ENCODE measurements at places on chromosomes 6 and 20.

DNA sequence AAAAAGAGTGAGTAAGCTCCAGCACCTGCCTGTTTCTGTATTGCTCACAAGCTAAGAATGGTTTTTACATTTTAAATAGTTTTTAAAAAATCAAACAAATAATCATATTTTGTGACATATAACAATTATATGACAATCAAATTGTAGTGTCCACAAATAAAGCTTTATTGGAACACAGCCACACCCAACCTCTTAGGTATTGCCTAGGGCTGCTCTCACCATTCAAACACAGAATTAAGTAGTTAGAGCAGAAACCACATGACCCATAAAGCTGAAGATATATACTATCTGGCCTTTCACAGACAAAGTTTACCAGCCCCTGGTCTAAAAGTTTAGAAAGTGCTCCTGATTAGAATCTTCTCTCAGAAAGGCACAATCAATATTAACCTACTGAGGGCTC lies 11.2 kb downstream of the TNFRSF21 start:
- DNase-seq = no peak

DNA sequence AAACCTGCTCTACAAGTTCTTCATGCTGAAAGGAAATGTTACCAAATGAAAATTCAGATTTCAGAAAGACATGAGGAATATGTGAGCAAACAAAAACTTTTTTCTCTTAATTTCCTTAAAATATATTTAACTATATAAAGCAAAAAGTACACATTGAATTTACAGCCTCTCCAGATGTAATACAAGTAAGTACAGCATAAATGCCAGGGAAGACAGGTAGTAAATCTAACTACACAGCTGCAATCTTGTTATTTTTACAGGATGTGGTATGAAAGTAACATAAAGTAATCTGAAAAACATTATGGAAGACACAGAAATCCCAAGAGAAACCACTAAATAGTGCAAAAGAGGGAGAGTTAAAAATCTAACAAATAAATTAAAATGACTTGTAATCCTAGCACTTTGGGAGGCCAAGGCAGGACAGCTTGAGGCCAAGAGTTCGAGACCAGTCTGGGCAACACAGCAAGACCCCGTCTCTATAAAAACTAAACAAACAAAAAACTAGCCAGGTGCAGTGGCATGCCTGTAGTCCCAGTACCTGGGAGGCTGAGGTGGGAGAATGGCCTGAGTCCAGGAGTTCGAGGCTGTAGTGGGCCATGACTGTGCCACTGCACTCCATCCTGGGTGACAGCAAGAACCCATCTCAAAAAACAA lies 50.7 kb downstream of the FAM8A1 start:
- DNase-seq = no peak

DNA sequence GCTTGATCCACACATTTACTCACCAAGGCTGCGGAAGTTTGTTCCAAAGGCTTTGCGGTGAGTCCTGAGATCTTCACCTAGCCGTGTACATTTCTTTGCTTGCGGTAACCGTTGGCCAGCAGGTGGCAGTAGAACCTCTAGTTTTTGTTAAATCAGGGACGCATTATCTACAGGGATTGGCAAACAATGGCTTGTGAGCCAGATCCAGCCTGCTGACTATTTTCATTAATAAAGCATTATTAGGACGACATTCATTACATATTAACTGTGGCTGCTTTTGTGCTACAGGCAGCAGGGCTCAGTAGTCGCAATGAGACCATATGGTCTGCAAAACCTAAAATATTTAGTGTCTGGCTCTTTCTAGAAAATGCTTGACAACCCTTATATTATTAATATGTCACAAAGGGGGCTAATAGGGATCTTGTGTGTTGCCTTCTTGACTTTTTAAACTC lies 174.1 kb downstream of the DOK5 start:
- peak; percentile 54 for DNase-seq

GRCh38 chr6:91268941-91269340 lies 682.1 kb upstream of the MAP3K7 start:
- DNase-seq = no peak

DNA sequence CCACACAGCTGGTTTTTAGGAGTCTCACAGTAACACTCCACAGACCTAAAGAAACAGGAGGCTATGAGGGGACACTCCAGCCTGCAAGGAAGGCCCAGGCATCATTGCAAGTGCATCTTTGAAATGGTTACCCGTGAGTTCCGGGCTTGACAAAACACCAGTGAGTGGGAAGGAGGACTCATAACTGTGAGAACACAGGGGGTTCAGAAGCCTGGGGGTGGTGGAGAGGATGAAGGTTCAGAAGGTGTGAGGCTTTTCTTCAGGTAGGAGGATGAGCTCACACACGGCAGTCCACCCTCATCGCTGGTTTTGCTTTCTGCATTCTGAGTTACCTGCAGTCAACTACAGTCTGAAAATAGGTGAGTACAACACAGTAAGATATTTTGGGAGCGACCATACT lies 39.9 kb downstream of the MAP7 start:
- DNase-seq = no peak

- no peak for DNase-seq
Observed at GRCh38 chr6:167095888-167096287, 27.0 kb upstream of the CCR6 start.

DNA sequence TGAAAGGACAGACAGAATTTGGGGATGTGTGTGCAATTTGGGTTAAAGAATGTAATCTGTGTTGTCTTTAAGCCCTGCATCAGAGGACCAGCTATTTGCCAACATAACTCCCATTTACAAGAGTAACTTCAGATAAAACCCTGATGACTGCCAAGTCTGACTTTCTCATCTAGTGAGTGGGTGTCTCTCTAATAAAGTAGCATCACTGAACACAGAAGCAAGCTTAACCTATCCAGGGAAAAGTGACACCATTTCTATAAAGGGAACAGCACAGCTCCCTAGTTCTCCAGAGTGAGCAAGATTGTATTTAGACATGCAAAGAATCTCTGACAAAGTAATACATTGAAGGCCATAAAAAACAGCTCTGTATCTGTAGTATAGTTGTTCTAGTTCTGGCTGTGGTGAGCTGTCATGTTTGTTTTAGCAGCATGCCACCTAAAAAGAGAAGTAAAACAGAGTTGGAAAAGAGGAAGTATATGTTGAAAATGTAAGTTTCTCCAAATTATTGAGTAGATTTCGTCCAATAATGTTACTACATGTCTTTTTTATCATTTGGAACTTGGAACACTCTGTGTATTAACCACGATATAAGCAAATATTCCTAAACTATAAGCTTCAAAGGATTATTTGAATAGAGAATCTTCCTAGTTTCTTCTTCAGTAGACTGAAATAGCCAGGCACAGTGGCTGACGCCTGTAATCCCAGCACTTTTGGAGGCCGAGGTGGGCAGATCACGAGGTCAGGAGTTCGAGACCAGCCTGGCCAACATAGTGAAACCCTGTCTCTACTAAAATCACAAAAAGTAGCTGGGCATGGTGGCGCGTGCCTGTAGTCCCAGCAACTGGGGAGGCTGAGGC lies 8.8 kb upstream of the PIM1 start:
- no peak for DNase-seq

DNA sequence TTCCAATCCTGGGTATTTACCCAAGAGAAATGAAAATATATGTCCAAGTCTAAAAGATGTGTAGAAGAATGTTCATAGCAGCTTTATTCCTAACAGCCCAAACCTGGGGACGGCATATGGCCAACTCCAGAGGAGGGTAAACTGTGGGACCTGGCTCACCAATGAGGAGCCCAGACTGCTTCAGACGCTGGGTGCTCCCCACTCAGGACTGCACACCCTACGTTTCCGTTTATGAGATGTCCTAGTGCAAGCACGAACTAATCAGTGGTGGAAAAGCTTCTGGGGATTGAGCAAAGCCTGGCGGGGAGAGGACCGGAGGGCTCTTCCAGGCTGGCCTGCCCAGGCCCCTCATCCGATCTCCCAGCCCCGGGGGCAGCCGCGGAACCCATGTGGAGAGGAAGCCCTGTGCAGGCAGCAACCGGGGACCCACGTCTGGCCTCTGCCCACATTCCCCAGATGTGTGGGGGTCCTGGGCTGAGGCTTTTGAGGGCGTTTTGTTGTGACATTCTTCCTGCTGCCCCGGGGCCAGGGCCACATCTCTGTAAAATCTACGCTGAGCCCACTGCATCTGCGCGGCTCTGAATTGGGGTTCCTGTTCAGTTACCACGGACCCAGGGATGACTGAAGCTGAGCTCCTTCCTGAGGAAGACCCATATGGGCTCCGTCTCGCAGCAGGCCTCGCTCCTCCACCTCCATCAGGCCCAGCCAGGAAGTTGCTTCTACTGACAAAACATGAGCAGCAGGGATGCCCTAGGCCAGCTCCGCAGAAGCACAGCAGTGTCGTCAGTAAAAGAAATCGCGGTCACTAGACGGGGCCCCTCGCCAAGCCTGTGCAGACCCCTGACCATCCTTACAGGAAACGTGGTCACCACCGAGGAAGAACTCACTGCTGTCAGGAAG lies 188.0 kb downstream of the DLL1 start:
- DNase-seq = no peak

DNA sequence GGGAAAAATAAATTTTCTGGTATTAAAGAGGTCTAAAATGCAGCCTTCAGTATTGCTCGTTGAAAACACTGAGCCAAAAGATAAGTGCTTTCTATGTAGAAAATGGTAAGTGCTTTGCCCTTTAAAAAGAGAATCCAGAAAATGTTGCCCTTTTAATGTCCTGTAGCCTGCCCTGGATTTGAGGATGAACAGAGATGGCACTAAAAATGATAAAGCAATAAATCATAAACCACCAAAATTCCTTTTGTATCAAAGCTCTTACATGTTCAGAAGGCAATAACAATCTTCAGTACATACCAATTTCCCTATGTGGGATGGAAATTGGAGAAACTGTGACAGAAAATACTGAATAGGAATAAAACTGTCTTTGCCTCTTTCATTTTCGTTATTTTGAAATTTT lies 405.8 kb downstream of the PHF3 start:
- DNase-seq = no peak

GRCh38 chr6:135814043-135814442 lies 37.5 kb upstream of the PDE7B start:
- no peak for DNase-seq

DNA sequence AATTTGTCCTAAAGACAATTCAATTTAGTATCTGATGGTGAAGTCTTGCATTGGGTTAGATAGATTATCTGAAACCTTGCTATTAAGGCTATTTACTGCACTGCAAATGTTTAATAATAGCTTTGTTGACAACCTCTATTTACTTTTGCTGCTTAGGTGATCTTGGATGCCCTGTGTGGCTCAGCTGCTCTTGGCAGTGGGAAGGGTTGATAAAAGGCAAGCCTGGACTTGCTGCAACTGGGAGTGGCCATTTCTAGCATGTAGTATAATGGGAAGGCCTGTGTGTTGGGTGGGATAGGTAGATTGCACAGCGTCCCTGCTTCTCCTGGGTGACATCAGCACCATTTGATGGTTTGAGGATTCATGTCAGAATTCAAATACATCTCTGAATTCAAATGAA lies 49.1 kb downstream of the ARMC2 start:
- no peak for DNase-seq

DNA sequence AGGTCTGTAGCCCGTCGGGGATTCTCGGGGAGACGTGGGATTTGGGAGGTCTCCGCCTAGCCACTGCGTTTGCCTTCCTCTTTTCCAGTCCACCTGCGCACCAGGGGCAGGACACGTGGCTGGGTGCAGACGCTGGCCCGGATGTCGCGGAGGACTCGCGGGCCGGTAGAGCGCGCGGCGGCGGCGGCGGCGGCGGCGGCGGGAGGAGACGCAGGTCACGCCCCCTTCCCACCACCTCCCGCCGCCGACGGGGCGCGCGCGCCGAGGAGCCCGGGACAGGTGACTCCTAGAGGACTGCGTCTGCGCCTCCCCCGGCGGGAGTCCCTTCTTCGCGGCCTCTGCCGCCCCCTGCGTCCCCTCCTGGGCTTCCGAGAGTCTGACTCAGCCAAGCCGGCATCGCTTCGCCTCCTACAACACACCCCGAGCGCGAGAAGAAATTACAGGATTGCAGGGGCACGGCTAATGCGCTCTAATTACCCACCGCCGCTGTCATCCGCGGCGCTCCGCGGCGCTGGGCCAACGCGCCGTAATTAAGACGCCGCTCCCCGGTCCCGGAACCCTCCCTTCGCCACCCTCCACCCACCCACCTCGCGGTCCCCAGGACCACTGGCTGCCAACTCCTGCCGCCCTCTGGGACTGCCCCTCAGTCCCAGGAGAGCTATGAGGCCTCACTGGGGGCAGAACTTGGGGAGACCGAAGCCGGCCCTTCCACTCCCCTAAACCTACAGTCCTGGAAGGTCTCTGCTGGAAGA lies 124.5 kb downstream of the MRPL14 start:
- DNase-seq = no peak

GRCh38 chr6:159212028-159212427 lies 42.8 kb downstream of the FNDC1 start:
- DNase-seq = no peak

DNA sequence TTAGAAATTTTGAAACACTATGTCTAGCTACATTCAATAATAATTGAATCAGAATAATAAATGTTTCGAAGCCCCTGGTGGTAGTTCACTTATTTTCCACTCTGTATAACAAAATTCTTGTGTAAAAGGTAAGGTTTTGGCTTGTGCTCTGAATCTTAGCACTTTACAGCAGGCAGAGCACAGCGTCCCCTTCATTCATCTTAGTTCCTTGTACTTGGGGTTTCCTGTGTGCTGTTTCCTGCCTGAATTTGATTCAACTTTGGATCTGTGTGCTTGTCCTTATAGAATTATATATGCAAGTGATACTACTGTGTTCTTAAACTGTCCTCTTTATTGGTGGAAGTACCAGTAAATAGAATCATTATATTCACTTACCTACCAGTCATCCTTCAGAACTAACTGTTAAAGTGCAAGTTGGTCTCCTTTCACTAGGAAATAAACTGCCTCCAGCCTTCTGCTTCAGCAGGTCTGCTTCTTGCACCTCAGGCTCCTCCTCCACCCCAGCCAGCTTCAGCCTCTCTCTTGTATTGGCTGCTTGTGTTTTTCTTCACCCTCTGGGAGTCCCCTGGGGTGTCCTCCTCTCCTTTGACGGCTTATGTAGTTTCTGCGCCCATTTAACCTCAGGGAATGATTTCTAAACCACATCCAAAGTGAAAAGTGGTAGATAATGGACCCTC lies 28.8 kb upstream of the TULP4 start:
- peak; percentile 37 for DNase-seq

DNA sequence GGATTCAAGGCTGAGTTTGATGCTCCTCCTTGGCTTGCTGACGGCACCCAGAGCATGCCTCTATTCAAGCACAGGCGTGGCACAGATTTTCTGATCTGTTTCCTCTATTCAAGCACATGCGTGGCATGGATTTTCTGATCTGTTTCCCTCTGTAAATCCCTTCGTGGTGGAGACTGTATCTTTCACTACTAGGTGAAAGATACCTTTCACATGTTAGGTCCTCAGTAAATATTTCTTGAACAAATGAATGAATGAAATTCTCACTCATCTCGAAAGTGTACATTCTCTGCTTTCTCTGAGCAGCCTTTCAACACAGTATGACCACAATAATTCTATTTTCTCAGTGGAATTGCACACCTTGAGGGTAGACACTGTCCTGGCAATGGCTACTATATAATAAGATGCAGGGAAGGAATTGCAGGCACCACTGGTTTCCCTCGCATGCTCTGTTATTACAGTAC lies 72.6 kb upstream of the F13A1 start:
- DNase-seq = no peak

- no peak for DNase-seq
Observed at GRCh38 chr6:72283571-72283970, 338.3 kb upstream of the KCNQ5 start.

GRCh38 chr6:147642458-147642857 lies 134.0 kb downstream of the SAMD5 start:
- DNase-seq = no peak

GRCh38 chr6:131053546-131054240 lies 9.4 kb downstream of the EPB41L2 start:
- DNase-seq = no peak

- DNase-seq = no peak
Observed at GRCh38 chr20:4681401-4681800, 40.3 kb upstream of the PRND start.
